ENCODE measurements at places on chromosomes 3 and 15.
A peak's percentile ranks its signal among the peaks of the same experiment; 100 is the strongest.

DNA sequence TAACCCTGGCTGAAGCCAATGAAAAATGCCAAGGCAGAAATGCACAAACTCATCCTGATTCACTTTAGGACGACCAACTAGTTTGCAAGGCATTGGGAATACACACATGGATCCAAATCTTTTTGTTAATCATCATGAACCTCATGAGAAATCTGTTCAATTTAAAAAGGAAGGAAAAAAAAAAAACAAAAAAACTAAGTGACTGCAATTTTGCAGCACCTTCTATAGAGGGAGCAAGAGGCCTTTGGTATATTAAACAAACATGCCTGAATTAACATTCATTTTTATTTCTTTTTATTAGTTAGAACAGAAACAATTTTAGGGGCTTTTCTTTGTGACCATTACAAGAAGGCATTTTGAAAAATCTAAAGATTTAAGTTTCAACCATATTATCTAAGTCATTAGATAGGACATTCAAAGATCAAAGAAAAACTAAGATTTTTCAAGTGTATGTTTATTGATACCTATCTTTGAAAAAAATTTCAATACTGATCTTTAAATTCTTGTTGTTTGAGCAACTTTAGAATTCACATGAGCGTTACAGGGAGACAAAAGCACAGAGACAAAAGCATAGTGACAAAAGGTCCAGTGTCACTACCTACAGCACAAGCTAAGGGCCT, 182.4 kb downstream of the CBLB start:
- no peak for DNase-seq

GRCh38 chr15:67135494-67135893, 70.1 kb downstream of the SMAD3 start:
- no peak for DNase-seq

DNA sequence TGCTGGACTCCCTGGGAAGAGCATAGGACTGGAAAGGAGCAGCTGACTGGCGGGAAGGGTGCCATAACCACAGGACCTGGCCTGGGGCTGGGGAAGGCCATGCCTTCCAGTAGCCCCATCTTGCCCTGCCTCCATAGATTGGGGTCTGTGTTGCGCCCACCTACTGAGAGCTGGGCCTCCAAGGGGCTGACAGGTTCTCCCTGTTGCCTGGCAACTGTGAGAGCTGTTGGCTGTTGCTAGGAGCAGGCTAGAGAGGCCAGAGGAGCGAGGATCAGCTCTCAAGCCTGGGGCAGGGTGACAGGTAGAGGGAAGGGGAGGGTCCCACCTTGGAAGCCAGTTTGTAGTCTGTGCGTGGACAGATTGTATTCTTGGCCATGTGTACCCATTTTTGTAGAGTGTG, 2.8 kb upstream of the GNAI2 start:
- no peak for DNase-seq

- no peak for DNase-seq
These were observed 48.1 kb downstream of the RAP2B start for GRCh38 chr3:153210146-153210545.

GRCh38 chr3:150567328-150567727, 20.7 kb downstream of the EIF2A start:
- DNase-seq, result no peak

- DNase-seq, result peak; percentile 47
These were observed 578 bp downstream of the LACTB start for GRCh38 chr15:63122002-63122875.

- no peak for DNase-seq
These were observed 33.1 kb downstream of the ARIH2 start for GRCh38 chr3:48951764-48952163.

GRCh38 chr3:32137870-32138269, 31.4 kb downstream of the GPD1L start:
- no peak for DNase-seq

GRCh38 chr3:193297421-193297820, 56.4 kb downstream of the PLAAT1 start:
- DNase-seq, result no peak

DNA sequence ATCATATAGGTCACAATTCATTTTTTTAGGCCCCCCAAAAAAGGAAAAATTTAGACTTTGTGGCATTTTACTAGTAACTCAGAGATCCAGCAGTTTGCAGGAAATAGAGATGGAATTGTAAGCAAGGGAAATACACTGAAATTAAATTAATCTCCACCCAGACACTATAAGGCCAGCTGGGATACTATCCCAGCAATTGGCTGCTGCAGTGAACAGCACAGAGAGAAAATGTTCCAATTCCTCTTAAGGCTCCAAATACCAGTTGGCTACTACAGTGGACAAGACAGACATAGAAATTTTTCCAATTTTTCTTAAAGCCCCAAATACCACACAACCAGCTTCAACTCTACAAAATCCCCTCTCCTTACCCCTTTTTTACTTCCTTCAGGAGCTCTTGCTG, 78.9 kb downstream of the ULK4 start:
- no peak for DNase-seq

DNA sequence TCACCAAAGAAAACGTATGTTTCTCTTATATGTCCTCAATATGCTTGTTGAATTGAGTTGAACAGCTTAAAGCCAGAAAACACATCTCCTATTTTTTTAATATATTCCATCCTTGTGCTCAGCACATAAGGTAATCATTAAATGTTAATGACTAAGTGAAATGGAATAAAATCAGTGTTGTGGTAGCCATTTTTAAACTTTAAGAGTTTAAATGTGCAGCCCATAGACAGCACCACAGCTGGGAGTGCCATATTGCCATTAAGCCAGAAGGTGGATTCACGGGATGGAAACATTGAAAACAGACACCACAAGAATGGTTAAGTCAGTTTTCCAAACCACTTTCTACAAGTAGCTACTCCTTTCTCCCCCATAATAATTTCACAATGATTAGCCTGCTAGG, 76.8 kb upstream of the C15orf61 start:
- no peak for DNase-seq

DNA sequence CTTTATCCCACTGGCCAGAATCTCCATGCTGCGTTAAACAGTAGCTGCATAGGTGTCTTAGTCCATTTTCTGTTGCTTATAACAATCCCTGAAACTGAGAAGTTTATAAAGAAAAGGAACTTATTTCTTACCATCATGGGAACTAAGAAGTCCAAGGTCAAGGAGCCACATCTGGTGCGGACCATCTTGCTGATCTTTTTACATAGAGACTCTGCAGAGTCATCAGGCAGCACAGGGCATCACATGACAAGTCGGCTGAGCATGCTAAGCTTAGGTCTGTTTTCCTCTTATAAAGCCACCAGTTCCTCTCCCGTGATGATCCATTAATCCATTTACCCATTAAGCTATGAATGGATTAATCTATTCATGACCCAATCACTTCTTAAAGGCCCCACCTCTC, 22.4 kb upstream of the FAM174B start:
- no peak for DNase-seq

- no peak for DNase-seq
These were observed 261.9 kb upstream of the WNT5A start for GRCh38 chr3:55749036-55749435.

DNA sequence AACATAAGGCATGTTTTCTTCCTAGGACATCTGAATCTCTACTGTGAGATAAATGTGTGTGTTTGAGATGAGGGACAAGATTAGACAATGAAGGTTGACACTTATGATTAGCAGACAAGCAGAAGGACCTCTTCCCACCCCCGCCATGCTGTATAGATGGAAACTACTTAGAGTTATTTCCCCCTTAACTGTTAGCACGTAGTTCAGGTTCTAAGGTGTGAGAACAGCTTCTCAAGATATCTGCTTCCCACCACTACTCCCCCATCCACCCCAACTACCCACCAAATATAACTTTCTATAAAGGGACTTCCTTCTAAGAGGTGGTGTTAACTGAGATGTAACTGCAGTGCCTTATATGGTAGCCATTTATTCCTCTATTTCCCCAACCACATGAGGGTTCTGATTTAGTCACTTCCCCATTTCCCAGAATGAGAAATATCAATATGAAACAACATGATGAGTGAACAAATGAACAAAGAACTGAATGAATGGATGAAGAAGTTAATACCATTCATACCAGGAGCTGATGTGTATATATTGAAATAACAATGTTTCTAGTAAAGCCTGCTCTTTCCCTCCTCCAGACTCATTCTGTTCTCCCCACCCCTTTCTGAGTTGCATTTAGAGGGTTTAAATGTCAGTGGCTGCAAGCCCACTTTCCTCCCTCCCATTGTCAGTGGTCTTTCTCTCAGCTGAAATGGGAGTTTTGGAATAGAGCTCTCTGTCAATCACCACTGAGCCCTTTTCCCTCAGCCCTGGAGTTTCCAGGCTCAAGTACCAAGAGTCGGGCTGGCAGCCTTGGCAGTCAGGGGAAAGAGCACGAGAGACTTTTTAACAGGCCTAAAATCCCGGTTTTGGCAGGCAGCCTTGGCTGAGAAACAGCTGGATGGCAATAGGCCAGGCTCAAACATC, 7.7 kb upstream of the RFTN1 start:
- no peak for DNase-seq

DNA sequence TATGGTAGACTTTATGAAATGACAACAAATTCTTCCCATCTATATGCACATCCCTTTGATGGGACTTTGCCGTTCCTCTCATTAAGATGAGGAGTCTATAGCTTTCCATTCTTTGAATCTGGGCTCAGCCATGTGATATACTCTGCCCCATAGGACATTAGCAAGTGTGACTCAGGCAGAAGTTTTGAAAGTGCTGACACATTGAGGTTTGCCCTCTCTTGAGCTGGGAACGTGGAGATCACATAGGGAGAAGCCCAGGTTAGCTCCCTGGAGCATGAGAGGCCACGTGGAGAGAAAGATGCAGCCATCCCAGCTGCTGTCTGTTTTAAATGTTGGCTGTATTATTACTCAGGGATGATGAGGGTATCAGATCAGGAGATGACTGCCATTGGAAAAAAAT, 67.7 kb upstream of the OXTR start:
- DNase-seq, result peak; percentile 21

GRCh38 chr3:191366675-191367074, 36.3 kb upstream of the UTS2B start:
- no peak for DNase-seq

GRCh38 chr3:71237672-71238071, 345.9 kb downstream of the FOXP1 start:
- no peak for DNase-seq

GRCh38 chr3:78221796-78222195, 1181.9 kb downstream of the ROBO2 start:
- DNase-seq, result no peak

DNA sequence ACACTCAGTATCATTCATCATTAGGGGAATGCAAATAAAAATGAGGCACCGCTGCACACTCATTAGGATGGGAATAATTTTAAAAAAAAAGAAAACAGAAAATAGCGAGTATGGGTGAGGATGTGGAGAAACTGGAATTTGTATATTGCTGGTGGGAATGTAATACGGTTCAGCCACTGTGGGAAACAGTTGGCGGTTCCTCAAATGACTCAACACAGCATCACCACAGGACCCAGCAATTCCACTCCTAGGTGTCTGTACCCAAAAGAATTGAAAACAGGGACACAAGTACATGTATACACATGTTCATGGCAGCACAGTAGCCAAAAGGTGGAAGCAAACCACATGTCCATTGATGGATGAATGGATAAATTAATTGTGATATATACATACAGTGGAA, 35.2 kb upstream of the RFTN1 start:
- DNase-seq, result no peak

Data from amniotic stem cell (primary cell).